ENCODE measurements at places on chromosomes 4 and X.

DNA sequence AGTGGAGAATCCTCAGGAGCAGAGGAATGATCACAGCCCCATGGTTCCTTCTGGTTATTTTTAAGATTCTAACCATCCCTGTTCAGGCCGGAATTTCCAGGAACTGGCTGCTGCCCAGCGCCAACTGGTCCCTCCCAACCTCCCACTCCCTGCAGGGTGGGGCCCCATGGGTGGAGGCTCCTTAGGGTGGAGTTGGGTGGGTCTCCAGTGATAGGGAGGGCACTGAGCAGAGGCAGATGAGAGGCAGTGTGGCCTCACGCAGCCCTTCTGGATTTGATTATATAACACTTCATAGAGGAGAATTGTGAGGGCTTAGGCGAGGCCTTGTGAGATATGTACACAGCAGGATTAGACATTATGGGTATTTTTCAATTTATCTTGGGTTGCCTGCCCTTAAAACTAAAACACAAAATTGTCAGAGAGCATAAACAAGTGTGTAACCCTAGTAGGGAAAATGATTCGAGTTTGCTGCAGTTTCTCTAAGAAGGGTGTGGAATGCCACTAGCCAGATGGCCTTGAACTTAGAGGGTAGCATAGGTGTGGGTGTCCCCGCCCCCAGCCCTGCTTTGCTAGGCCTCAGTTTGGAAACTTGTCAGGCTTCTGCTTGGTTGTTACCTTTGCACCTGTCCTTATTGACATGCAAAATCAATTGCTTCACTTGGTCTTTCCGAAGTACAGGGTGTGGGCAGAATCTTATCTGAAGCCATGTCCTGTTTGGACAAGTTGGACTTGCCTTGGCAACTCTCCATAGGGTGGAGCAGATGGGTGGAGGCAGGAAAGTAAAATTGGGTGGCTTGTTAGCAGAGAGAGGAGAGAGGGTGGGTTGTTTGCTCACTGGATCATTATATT is 9.4 kb downstream of the KLF3 start:
- peak overlapping the region; percentile 35 for H3K4me3 ChIP-seq
- H3K27me3 ChIP-seq, result no peaks in the 10 kb centered on the region
- peak; percentile 89 for DNase-seq
- H3K4me1 ChIP-seq, result peaks cover 78% of the 10 kb centered on the region
- H3K36me3 ChIP-seq, result peaks cover 19% of the 10 kb centered on the region
- H3K27ac ChIP-seq, result peak overlapping the region; percentile 74

- H3K4me1 ChIP-seq, result no peaks in the 10 kb centered on the region
- no peak overlapping the region for H3K4me3 ChIP-seq
- H3K27ac ChIP-seq, result no peak overlapping the region
Observed at GRCh38 chr4:112982680-112983079, 66.8 kb upstream of the ANK2 start.

- no peak overlapping the region for H3K27ac ChIP-seq
- H3K27me3 ChIP-seq, result no peaks in the 10 kb centered on the region
- DNase-seq, result no peak
- peaks cover 17% of the 10 kb centered on the region for H3K4me1 ChIP-seq
Observed at GRCh38 chr4:153064571-153064970, 128.4 kb downstream of the FHDC1 start.

- no peaks in the 10 kb centered on the region for H3K27me3 ChIP-seq
- H3K4me3 ChIP-seq, result no peak overlapping the region
- no peak for DNase-seq
- no peaks in the 10 kb centered on the region for H3K36me3 ChIP-seq
Observed at GRCh38 chr4:174717828-174718227, 111.2 kb downstream of the GLRA3 start.

- DNase-seq, result no peak
- H3K4me1 ChIP-seq, result no peaks in the 10 kb centered on the region
- H3K27me3 ChIP-seq, result no peaks in the 10 kb centered on the region
- no peaks in the 10 kb centered on the region for H3K36me3 ChIP-seq
- H3K27ac ChIP-seq, result no peak overlapping the region
Observed at GRCh38 chrX:11470250-11470974, 177.2 kb downstream of the AMELX start.
